ENCODE measurements at places on chromosomes 2 and 18. TPM values are rescaled to one million over a fixed set of nuclear protein-coding genes. Genes with fewer than 3 reads are reported as not detected.
A peak's percentile ranks its signal among the peaks of the same experiment; 100 is the strongest.

DYNC2LI1 gene
- total RNA-seq: 38.5 TPM

MTERF4 gene
- total RNA-seq: 33.2 TPM

PSMA8 gene
- not detected for total RNA-seq

RFTN2 gene
- 0.47 TPM for total RNA-seq

GRCh38 chr2:42829671-42830440 is 37.5 kb upstream of the HAAO start:
- no peak for DNase-seq

GRCh38 chr2:204726831-204727230 is 181.6 kb downstream of the PARD3B start:
- DNase-seq: no peak

- peak; percentile 95 for DNase-seq
Measured at GRCh38 chr18:48605408-48605845, 66.6 kb downstream of the CTIF start.

GRCh38 chr2:30865243-30865642 is 58.0 kb upstream of the CAPN13 start:
- no peak for DNase-seq

- no peak for DNase-seq
Measured at GRCh38 chr2:58594762-58595161, 353.6 kb upstream of the FANCL start.

DNA sequence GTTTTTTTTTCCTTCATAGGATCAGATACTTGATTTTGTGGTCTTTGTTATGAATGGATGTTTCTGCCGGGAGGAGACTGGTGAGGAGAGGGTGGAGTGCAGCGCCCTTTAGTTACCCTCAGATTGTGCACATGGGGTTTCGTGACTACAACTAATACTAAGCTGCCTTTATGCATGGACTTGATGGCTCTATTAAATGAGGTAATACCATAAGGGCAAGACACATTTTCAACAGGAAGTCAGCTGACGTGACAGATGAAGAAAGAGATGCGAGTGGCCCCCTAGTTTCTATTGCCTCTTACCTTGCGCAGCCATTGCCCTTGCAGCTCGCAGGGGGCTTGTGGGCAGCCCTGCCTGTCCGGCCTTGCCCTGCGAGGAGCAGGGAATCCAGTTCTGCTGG is 24.4 kb downstream of the ZNF407 start:
- DNase-seq: no peak
